ENCODE measurements at places on chromosomes 1 and 21.

GRCh38 chr1:153717330-153717729, 10.5 kb upstream of the INTS3 start:
- no peak for DNase-seq

DNA sequence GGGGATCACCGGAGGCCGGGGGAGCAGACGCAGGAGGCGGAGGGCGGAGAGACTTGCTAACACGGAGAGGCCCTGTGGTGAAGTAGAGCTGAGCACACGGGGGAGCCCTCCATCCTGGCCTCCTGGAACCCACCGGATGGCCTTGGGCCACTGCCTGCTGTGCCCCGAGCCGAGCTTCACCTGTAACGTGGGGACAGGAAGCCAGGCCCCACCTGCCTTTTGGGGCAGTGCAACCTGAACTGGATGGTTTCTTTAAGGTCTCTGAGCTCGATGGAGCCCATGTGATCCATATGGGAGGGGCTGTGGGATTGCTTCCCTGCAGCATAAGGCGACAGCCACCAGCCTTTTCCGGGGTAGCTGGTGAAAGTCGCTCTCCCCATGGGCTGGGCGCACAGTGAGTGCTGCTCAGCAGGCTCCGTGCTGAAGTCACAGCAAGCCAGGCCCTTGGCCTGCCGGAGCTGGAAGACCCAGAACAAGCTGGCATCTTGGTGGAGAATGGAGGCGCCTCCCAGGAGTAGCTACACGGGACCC, 35.8 kb downstream of the TFF3 start:
- no peak for DNase-seq

- no peak for DNase-seq
Observed at GRCh38 chr1:242023805-242024204, 24.9 kb upstream of the MAP1LC3C start.

- DNase-seq = no peak
Observed at GRCh38 chr21:36115138-36115730, 19.6 kb upstream of the CBR3 start.

GRCh38 chr1:184152434-184152898, 100.9 kb downstream of the TSEN15 start:
- no peak for DNase-seq

GRCh38 chr1:217188280-217189237, 442.3 kb downstream of the GPATCH2 start:
- no peak for DNase-seq

GRCh38 chr1:172325531-172325930, 95.0 kb upstream of the C1orf105 start:
- no peak for DNase-seq

All from CD4-positive, alpha-beta T cell treated with Interleukin-1 beta for 1 hour (primary cell).